ENCODE measurements at places on chromosomes 16 and 17. TPM values are rescaled to one million over a fixed set of nuclear protein-coding genes. Genes with fewer than 3 reads are reported as not detected.

KRTAP2-1 gene
- not detected for total RNA-seq

LAT gene
- total RNA-seq = 8.2 TPM

KRTAP17-1 gene
- total RNA-seq = not detected

IKZF3 gene
- total RNA-seq = 4.8 TPM

FOXL1 gene
- total RNA-seq = 0.16 TPM

KLHL10 gene
- total RNA-seq = 0.80 TPM

MAF gene
- total RNA-seq = 66.6 TPM

ASIC2 gene
- total RNA-seq = 0.15 TPM

KRTAP9-4 gene
- total RNA-seq = not detected

ZG16 gene
- 0.33 TPM for total RNA-seq

SLC12A3 gene
- total RNA-seq = not detected

CEP131 gene
- total RNA-seq = 12.8 TPM

DBNDD1 gene
- 7.9 TPM for total RNA-seq
